ENCODE measurements at places on chromosomes 5 and 9.

DNA sequence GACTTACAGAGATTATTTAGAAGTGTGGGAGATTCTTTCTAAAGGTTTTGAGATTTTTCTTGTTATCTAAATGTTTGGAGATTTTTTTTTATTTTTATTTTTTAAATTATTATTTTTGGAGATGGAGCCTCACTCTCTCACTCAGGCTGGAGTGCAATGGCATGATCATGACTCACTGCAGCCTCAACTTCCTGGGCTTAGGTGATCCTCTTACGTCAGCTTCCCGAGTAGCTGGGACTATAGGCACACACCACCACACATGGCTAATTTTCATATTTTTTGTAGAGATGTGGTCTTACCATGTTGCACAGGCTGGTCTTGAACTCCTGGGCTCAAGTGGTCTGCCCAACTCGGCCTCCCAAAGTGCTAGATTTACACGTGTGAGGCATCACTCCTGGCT is 694.5 kb downstream of the TLE1 start:
- DNase-seq: no peak

- DNase-seq: no peak
Measured at GRCh38 chr5:158718738-158719505, 380.8 kb downstream of the EBF1 start.

DNA sequence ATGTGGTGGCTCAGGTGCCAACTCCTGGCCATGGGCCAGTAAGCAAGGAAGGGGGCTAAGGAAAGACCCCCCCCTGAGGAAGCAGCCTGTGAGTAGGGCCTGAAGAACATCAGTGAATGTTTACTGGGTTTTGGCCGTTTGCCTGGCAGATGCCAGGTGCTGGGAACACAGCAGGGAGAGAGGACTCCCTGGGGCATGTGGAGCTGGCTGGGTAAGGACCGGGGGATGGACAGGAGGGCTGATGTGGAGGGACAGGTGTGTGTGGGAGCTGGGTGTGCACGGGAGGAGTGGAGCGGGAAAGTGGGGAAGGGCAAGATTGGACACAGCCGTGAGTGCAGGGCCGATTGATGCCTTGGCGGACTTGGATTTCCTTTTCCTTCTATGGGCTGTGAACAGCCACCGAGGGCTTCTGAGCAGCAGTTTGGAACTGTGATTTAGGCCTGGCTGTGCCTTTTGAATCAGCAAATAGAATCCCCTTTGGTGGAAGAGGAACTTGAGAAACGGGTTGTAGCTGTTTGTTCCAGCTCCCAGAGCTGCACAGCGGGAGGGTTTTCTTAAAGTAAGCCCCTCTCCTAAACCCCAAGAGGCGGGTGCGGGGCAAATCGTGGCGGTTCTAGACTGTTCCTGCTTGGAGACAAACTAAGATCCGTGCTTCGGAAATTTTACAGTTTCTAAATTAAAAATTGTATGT is 3.1 kb downstream of the HMCN2 start:
- no peak for DNase-seq

GRCh38 chr5:37437711-37438110 is 58.6 kb downstream of the WDR70 start:
- no peak for DNase-seq

- no peak for DNase-seq
Measured at GRCh38 chr5:55278778-55279177, 28.7 kb downstream of the DHX29 start.

DNA sequence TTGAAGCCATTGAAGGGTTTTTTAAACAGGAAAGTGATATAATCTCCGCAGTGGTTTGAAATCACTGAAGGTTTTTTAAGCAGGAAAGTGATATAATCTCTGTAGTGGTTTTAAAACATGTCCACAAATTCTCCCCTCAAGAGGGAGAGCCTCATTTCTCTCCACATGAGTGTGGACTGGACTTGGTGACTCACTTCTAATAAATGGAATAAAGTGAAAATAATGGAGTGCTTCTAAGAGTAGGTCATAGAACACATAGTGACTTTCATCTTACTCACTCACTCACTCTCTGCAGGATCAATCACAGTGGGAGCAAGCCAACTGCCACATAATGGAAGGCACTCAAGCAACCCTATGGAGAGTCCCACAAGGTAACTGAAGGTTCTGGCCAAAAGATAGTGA is 12.0 kb downstream of the CTNNAL1 start:
- DNase-seq: no peak

DNA sequence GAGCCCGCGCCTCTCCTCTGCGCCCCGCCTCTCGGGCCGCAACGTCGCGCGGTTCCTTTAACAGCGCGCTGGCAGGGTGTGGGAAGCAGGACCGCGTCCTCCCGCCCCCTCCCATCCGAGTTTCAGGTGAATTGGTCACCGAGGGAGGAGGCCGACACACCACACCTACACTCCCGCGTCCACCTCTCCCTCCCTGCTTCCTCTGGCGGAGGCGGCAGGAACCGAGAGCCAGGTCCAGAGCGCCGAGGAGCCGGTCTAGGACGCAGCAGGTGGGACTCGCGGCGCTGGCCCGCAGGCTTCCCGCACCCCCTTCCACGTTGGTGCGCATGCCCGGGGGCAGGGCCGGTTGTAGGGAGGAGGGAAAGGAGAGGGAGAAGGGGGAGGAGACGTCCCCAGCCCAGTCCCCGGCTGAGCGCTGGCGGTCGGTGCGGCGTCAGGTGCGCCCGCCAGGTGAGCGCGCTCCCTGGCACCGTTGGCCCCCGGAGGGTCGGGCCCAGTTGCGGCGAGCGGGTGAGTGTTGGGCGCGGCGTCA is at the start of gene OCLN:
Gene OCLN (plus strand): TSS at position 400 of the 532 bp plus-strand sequence. CDS start 11,455 bp downstream, outside the sequence.
- DNase-seq: no peak

- DNase-seq: peak; percentile 30
Measured at GRCh38 chr5:158812408-158812807, 287.3 kb downstream of the EBF1 start.

GRCh38 chr9:136793086-136793946 is 2.2 kb downstream of the TMEM141 start:
- no peak for DNase-seq

DNA sequence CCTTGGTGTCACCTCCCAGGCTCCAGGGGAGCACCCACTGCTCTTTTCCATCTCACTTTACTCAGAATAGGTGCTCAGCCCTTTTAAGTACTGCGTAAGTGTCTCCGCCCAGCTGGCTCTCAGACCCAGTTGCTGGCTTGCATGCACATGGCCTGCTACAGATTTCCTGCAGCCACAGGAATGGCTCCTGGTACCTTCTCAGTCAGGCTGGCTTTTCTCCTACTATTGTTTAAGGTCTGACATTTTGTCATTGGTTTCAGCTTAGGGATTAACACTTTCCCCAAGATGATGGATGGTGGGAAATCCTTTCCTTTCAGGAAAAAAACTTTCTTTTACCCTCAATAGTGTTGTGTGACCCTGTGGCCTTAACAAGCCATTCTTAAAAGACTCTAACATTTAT is 1652.3 kb upstream of the WWC1 start:
- no peak for DNase-seq

DNA sequence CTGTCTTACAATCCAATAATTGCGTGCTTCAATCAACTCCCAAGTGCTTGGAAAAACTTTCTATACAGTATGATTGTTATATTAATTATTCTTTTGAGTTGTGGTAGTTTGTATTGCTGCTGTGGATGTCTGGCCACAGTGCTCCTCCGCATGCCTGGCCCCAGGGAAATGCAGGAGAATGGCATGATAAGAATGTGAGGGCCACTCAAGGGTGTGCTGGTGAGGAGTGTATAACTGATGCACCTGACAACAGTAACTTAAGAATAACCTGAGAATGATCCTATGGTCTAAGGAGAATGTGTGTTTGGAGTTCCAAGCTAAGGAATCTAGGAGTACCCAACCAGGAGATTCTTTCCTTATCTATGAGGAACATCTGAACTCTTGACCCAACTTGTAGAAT is 152.9 kb upstream of the APC start:
- no peak for DNase-seq

GRCh38 chr9:98774746-98775145 is 21.6 kb downstream of the ANKS6 start:
- no peak for DNase-seq

- DNase-seq: peak; percentile 48
Measured at GRCh38 chr5:1008451-1009358, at the start of gene NKD2. NKD2 (plus strand) TSS chr5:1008802; CDS start chr5:1009058, 256 bp downstream.

DNA sequence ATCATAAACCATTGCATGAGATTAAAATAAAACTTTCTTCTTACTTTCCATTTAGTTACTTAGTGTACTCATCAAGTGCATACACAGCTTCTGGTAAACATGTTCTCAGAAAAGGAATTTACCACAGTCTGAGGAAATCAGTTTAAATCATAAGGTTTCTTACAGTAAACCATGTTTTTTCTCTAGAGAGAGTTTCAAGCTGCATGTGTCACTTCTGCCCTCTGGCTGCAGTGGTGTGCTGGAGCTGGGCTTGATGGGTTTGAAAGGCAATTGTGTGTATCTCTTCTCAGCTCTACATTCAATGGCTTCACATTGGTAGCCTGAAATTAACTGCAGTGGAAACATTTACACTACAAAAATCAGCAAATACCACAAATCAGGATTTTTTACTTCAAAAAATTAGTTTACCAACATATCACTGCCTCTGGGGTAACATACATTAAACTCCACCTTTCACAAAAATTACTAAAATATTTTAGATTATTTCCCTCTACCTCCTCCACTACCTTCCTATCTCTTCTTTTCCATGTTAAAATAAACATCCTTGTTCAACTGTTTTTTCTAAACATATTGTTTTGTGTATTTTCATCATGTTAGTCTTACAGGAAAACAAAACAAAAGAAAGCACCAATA is 414.3 kb downstream of the ANXA1 start:
- DNase-seq: no peak

GRCh38 chr9:134366223-134367031 is 40.2 kb downstream of the RXRA start:
- DNase-seq: no peak

GRCh38 chr5:116084871-116085715 is at the start of gene COMMD10:
COMMD10 (plus strand) TSS chr5:116085025.
- DNase-seq: peak; percentile 55

DNA sequence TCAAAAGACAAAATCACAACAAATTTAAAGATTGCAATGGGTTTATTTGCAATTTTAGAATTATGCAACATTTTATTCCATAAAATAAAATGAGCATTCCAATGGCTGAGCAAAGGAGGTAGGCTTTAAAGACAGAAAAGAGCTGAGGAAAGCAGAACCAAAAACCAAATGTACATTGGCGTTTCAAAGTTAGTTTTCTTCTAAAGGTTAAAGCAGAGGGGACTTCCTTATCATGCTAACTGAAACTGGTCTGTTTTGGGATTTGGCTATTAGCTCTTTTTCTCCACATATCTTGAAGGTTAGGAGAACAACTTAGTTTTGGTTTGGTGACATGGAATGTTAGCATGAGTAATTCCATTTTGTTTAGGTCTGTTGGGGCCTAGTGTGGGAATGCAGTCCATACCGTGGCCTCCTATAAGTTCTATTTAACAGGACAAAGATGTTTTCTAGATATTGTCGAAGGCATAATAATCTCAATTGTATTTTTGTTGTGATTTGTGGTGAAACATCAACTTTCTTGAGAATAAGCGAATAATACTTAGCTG is 20.3 kb downstream of the DCP2 start:
- DNase-seq: no peak

DNA sequence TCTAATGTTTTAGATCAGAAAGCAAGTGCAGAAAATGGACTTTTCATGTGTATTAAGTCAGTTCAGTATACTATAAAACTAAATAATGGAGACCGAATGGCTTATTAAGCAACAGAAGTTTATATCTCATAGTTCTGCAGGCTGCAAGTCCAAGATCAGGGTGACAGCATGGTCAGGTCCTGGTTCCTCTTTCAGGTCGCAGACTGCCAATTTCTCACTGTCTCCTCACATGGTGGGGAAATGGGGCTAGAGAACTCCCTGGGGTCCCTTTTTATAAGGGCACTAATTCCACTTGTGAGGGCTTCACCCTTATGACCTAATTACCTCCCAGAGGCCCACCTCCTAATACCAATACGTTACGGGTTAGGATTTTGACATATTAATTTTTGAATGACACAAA is 48.7 kb downstream of the RICTOR start:
- no peak for DNase-seq

DNA sequence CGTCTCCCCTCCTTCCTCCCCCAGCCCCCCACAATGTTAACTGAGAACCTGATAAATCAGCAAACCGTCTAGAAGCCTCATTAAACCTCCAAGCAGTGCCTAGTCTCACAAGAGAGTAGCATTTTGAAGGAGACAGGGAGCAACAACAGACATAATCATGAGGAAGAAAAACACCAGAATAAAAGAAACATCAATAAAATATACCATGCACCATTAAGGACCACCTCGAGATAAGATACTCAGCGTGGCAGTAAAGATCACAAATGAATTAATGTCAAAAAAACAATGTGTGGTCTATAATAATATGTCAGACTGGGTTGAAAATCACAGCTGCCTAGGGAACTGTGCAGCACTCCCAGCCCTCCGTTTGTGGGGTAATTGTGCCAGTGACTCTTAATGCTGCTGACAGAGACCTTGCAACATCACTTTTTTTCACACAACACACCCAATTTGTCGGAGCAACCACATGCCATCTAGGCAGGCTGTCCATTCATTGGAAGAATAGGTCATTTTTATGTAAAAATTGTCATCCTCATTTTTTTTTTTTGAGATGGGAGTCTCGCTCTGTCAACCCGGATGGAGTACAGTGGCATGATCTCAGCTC is 450.8 kb upstream of the WWC1 start:
- DNase-seq: no peak

DNA sequence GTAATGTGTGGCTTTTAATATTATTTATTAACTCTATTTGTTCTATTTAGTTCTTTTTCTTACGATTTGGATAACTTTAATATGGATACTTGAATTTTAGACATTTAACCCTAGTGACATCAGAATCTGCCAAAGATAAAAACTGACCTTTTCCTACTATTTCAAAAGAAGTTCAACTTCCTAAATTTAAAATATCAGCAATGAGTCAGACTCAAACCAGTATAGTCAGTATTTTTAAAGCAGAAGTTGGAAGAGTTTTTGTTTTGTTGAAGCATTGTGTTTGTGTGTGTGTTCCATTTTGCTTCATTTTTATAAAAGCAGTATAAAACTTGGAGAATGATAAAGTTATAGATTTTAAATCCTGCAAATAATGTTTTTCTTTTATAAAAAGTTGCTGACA is 251.8 kb upstream of the RASA1 start:
- no peak for DNase-seq

- no peak for DNase-seq
Measured at GRCh38 chr5:139882316-139882715, 86.7 kb downstream of the PSD2 start.

DNA sequence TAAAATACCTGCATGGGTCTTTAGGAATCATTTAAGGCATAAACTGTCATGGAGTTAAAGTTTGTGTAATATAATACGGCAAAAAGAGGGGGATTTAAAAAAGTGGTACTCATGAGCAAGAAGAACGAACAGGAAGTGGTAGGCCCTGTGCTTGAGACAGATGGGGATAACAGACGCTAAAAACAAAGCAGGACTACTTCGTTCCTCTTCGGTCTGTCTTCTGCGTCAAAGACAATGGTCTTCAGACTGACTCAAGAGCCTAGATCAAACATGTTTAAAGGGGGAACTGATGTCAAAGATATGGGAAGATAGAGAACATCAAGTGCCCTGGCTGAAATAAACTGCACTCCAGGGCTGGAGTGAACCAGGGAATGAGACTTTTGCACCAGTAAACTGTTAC is 59.8 kb upstream of the RFX3 start:
- DNase-seq: no peak

- no peak for DNase-seq
Measured at GRCh38 chr5:135761746-135762145, 72.7 kb upstream of the SLC25A48 start.

- DNase-seq: no peak
Measured at GRCh38 chr9:19074836-19075235, 25.6 kb downstream of the RRAGA start.

GRCh38 chr5:74546796-74547195 is 93.7 kb downstream of the ENC1 start:
- DNase-seq: no peak
